EH (cell line): ENCODE measurements at places on chromosomes 12 and 14.
A peak's percentile ranks its signal among the peaks of the same experiment; 100 is the strongest.

DNA sequence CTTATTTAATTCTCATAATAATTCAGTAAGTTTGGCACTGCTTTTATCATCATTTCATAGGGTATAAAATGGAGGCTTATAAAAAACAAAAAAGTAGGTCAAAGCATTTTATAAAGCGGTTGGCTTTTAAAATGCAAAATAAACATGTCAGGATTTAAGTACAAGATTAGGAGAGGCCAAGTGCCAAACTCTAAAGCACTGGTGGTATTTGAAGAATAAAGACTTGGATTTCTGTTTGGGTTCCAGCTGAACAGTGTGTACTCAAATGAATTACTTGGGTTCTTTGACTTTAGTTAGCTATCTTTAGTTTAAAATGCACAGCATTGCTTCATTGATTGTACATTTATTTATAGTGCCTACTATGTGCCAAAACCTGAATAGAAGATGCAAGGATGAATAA, 966.6 kb upstream of the SEL1L start:
- DNase-seq = no peak

DNA sequence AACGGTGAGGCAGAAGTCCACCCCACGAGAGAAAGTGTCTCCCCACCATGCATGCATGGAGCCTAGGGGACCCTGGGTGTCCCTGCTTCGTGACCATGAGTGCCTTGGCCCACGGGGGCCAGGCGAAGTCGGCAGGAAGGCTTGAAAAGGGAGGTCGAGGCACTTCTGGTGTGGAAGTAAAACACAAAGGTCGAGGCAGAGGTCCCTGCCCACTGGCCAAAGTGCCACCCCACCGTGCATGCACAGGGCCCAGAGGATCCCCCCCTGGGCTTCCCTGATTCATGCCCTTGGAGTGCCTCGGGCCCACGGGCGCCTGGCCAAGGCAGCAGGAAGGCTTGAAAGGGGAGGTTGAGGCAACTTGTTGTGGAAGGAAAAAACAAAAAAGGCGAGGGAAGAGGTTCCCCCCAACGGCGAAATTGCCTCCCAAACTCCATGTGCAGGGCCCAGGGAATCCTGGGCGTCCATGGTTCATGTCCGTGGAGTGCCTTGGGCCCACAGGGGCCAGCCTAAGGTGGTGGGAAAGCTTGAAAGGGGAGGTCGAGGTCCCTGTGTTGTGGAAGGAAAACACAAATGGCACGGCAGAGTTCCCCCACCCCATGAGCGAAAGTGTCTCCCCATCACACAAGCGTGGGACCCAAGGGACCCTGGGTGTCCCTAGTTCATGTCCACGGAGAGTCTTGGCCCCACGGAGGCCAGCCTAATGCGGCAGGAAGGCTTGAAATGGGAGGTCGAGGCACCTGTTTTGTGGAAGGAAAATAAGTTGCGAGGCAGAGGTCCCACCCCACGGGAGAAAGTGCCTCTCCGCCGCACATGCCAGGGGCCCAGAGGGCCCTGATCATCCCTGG, 372.1 kb downstream of the ALG10 start:
- no peak for DNase-seq

- no peak for DNase-seq
Measured at GRCh38 chr14:99634443-99634842, 10.5 kb upstream of the HHIPL1 start.

DNA sequence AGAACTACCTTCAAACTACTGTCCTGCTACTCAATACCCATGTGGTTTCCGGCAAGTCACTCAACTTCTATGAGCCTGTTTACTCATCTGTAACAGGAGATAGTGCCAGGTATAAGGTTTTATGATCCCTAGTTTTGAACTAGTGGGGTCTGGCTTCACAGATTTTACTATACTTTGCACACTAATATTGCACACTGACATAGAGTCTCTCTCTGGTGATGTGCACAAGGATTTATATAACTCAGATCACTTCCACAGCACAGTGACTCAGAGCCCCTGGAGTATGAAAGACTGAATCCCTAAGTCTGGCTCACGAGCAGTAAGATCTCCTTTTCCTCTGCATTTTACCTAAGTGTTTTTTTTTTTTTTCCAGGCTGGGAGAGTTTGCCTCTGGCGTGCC, 69.7 kb upstream of the SLC38A2 start:
- DNase-seq = peak; percentile 70

- no peak for DNase-seq
Measured at GRCh38 chr12:78119351-78119918, 288.7 kb downstream of the NAV3 start.

GRCh38 chr12:26157001-26157400, 32.2 kb upstream of the BHLHE41 start:
- no peak for DNase-seq

GRCh38 chr12:78760906-78761305, 103.7 kb upstream of the SYT1 start:
- no peak for DNase-seq

- DNase-seq = no peak
Measured at GRCh38 chr12:51448618-51449256, 24.1 kb downstream of the SLC4A8 start.

DNA sequence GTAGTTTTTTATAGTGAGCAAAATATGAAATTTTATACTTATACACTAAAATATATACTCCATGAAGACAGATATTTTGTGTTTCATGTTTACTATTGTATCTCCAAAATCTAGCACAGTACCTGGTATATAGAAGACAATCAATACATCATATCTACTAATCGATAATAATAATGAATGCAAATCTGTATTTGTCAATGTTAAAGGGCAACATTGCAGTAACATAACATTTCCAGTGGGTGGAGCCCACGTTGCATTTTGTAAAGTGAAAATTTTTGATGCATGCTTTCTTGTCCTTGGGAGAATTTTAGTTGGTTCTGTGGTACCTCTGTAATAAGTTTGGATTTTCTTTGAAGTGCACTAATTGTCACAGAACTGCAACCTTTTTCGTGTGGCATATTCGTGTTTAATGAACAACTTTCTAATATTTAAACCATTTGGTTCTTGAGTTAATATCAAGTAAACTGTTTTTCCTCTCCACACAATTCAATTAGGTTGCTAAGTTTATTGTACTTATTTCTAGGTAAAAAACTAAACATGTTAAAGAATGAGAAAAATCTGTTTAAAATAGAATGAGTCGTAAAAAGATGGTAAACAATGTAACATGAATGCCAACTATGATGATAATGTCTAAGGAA, 47.4 kb downstream of the AVPR1A start:
- DNase-seq = peak; percentile 35

DNA sequence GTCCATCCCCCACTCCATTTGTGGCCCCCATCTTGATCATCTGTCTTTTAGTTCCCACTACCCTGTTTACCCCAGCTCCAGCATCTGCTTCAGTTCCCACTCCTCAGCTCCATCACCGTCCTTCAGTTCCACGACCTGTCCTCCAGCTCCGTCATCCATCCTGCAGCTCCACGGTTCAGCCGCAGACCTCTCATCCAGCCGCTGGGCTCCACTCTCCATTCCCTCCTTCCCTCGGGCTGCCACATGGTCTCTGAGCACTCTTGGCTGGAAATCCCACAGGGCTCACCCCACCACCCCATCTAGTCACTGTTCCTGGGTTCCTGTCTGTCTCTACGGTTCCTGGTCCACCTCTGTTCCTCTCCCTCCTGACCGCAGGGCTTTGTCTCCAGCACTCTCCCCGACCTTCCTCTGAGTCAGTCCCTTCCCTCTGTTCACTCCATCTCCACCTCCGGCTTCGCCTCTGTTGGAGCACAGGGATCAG, 3.3 kb upstream of the P3H3 start:
- DNase-seq = peak; percentile 69

GRCh38 chr14:94748667-94749347, 21.1 kb downstream of the GSC start:
- DNase-seq = peak; percentile 3
